GM12864 (cell line): ENCODE measurements at places on chromosomes 6 and 20.

GRCh38 chr6:18439581-18439980 lies 52.4 kb downstream of the RNF144B start:
- no peak for DNase-seq

DNA sequence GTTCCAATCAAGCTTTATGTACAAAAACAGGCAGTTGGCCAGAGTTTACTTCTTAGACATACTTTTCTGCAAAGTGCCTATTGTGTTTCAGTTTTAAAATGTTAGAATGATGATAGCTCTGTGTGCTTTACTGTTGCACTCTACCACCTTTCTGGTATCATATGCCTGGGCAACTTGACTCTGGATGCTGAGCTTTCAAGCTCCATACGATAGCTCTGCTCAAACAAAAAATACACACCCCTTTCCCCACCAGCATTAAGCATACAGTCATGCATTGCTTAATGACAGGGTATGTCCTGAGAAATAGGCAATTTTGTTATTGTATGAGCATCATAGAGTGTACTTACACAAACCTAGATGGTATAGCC lies 123.1 kb downstream of the RCAN2 start:
- no peak for DNase-seq

GRCh38 chr20:10963717-10964266 lies 290.0 kb upstream of the JAG1 start:
- DNase-seq = no peak

- no peak for DNase-seq
These were observed 1.8 kb upstream of the CEP250 start for GRCh38 chr20:35453647-35454046.

DNA sequence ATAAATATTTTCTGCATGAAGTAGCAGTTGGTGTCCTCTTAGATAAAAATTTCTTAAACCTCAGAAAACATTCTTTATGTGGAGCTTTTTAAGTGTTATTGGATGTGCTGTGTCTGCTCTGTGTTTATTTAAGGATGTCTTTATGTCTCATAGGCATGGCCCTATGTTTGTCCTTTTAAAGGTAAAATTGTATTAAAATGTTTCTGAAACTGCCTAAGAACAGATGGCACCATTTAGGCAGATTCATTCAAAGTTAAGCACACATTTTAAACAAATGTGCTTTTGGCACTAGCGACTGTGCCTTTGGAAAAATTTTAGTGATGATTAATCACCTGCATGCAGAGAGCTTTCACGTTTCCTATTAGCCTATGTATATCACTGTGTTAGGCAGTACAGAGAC lies 125.2 kb downstream of the KIF6 start:
- no peak for DNase-seq

DNA sequence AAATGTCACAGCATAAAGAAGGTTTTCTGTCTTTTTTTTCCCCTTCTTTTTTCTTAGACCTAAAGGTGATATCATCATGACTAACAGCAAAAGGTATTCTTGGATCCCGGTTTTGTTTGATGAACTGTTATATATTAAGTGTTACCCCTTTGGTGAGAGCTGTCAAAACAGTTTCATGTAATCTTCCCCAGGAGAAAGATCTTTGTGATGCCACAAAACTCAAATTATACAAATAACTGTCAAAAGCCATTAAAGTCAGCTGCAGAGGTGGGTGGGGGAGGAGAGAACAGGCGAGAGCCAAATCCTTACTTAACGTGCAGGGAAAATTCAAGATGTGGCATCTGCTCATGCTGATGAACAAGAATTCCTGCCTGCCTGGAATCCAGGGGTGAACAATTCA lies 258.2 kb downstream of the BMP7 start:
- no peak for DNase-seq

DNA sequence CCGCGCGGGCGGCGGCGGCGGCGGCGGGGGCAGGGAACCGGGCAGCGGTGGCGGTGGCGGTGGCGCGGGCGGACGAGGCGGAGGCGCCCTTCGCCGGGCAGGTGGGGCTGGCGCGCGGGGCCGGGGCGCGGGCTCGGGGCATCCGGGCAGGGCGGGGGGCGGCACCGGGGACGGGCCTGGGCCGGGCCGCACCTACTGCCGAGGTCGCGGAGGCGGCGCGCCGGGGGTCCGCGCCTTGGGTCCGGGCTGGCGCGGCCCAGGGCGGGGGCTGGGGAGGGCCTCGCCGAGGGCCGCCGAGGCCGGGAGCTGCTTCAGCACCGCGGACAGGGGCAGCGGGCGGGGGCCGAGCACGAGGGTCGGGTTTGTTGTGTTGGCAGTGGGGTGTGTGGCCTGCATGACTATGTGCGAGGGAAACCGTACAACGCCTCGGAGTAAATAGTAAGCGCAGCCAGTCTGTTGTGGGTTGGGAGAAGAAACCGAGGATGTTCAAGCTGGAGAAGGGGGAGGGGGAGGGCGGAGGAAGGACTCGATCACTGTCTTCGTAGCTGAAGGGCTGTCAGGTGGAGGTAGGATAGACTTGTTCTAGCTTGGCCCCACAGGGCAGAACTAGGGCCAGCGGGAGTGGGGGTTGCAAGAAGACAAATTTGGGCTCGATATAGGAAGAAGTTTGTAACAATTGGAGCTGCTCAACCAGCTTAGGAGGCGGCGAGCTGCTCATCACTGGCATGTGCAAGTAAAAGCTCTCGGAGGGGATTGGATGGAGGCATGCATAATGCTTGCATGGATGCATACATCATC lies 593 bp downstream of the MMP24 start:
- DNase-seq = no peak

- DNase-seq = no peak
These were observed 19.5 kb downstream of the SLC22A1 start for GRCh38 chr6:160141001-160141726.

DNA sequence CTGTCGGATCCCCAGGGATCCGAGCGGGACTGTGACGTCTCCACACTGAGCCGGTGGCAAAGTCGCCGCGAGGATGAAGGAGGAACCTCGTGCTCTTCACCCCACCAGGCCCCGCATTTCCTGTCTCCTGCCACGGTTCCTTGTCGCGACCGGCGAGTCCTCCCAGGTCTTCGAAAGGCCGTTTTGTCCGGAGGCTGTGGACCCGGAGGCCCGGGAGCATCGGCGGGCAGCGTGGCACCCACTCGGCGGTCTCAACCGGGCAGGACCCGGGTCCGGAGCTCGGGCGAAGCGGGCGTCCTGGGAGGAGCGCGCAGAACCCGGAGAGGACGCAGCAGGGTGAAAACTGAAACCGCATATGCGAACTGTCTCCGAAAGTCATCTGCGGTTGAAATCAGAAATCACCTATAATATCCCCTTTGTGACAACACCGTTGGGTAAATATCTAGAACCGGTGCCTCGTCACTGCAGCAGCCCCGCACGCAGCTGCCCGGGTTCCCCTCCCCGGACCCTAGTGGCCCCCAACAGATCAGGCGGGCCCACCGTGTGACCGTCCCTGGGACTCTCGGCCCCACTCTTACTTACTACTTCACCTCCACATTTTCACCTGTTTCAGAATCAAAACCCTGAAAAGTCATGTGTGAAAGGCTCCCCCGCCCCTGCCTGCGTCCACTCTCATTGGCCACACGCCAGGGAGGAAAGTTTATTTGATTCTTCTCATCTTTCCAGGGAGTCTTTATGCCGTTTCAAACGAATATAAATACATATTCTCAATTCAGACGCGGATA lies 3.1 kb upstream of the ULBP2 start:
- DNase-seq = peak; percentile 51

DNA sequence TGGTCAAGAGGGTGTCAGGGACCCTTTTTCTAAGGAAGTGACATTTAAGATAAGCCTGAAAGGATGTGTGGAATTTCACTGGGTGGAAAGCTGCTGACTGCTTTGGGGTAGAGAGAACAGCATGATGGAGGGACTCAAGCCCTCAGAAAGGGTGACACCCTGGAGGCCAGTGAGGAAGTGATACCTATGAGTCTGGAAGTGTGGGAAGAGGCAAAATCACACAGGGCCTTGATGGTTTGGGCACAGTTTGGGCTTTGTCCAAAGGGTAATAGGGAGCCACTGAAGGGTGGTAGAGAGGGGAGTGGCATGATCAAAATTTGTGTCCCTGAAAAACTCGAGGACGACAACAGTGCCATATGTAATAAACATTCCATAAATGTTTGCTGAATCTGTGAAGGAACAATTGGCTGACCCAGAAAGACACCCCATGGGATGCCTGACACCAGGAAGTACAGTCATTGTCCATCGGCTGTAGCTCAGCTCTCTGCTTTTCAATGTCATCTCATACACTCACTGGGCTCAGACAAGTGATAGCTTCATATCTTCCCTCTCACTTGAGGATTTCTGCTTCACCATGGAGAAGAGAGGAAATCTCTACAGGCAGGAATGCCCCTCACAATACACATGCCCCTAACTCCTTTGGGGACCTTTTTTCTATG lies 21.3 kb downstream of the CASS4 start:
- no peak for DNase-seq
